ENCODE measurements at places on chromosomes 2 and 18.

DNA sequence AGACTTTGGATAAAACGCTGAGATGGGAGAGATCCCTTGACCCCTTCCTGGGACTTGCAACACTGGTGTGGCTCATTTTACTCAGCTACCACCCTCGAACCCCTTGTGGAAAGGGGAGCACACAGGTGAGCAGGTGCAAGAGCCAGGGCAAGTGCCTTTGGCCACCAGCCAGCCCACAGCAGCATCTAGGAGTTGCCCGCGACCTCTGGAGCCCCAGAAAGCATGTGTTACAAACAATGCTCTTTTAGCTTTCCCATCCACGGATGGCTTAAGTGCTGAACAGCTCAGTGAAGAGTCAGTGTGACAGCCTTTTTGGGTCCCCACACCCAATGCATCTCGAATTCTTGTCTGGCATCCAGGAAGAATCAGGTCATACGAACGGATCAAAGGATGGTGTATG, 197.8 kb downstream of the MEMO1 start:
- no peak for DNase-seq

- DNase-seq, result no peak
Observed at GRCh38 chr2:236614551-236614950, 44.9 kb downstream of the ACKR3 start.

GRCh38 chr2:195694553-195694952, 37.5 kb downstream of the SLC39A10 start:
- no peak for DNase-seq

DNA sequence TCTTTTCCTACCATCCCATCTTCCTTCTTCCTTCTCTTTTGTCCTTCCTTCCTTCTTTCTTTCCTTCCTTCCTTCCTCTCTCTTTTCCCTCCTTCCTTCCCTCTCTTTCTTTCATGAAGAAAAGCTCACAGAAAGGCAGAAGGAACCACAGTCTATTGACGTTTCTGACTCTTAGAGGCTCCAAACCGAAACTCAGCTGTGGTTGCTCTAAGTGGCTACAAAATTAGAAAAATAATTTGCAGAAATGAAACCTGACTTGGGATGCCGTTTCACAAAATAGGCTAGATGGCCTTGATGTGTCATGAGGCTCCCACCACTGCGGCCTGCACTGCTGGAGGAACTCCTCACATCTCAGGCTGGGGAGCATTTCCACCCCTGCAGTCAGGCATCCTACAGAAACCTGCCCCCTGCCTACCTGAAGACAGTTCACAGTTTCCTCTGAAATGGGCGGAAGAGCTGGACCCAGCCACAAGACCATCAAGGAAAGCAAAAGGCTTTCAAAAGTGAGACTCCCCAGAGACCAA, 165.6 kb downstream of the SMAD7 start:
- DNase-seq, result no peak

DNA sequence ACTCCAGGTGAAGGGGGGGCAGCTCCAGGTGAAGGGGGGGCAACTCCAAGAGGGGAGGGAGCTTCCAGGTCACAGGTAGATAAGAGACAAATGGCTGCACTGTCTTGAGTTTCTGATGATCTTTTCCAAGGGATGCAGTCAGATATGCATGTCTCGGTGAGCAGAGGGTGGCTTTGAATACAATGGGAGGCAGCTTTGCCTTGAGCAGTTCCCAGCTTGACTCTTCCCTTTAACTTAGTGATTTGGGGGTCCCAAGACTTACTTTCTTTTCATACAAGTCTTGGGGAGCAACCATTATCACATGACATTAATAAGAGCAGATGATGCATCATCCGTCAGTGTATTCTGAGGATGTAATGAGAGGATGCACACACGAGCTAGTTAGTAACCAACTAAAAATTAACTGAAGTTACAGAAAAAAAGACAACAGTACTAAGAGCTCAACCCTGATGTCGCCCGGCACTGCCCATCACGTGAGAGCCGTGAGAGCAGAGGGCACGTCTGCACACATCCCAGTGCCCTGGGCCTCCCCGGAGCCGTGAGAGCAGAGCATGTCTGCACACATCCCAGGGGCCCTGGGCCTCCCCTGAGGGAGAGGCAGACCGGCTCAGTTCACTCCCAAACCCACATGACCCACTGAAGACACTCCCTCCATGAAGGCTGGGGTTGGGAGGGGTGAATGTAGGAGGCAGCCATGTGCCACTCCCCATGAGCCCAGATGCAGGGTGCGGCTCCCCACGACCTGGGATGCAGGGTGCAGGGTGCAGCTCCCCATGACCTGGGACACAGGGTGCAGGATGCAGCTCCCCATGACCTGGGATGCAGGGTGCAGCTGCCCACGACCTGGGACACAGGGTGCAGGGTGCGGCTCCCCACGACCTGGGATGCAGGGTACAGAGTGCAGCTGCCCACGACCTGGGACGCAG, 39.4 kb downstream of the PXDN start:
- DNase-seq, result no peak

DNA sequence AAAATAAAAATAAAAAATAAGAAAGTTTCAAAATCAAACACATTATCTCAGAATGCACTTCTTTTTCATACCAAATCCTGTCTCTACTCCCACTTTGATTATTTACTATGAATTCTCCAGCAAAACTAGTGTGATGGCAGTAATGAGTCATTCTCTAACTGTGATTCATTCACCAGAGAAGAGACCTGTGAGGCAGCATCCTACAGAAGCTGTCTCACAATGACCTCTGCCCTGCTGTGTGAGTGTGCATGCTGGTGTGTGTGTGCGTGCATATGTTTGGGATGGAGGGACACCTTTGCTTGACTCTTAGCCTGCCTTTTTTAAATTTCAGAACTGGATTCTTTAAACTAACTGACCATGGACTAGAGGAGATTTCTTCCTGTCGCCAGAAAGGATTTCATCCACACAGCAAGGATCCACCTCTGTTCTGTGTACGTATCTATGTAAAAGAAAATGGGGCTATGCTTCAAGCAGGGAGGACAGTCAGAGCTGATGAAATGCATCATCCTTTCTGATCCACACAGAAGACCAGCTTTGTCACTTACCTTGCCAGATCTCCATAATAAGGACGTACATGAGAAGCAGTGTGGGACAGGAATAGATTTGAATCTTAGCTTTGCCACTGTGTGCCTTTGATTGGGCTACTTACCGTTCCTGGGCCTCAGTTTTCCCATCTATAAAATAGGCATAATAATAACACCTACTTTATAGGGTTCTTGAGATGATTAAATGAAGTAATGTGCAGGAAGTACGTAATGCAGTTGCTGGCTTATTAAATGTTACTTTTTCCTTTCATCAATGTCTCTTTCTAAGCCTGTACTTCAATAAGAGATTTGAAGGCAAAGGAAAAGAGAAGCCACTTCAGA, 31.2 kb downstream of the STAMBP start:
- DNase-seq, result peak; percentile 71

- no peak for DNase-seq
Observed at GRCh38 chr2:222745836-222746559, 74.5 kb downstream of the MOGAT1 start.

DNA sequence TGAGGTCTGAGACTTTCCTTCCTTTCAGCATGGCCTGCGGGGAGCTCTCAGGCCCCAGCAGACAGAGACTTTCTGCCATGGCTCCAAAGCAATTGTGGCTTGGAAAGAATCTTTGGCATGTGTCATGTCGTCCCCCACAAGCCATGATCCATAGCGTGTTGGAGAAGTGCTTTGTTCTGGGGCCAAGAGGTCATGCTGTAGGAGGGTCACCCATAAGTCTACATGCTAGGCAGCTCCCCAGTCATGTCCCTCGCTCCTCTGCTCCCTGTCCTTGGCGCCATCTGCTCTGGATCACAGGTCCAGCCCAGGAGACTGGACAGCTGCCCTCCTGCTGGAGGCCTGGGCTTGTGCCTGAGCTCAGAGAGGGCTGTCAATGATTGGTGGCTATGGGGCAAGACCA, 78.8 kb upstream of the LCLAT1 start:
- DNase-seq, result no peak

DNA sequence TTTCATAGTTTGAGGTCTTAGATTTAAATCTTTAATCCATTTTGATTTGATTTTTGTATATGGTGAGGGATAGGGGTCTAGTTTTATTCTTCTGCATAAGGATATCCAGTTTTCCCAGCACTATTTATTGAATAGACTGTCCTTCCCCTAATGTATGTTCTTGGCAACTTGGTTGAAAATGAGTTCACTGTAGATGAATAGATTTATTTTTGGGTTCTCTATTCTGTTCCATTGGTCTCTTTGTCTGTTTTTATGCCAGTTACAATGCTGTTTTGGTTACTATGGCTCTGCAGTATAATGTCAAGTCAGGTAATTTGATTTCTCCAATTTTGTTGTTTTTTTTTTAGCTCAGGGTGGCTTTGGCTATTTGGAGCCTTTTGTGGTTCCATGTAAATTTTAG, 5.9 kb downstream of the FAM171B start:
- no peak for DNase-seq

DNA sequence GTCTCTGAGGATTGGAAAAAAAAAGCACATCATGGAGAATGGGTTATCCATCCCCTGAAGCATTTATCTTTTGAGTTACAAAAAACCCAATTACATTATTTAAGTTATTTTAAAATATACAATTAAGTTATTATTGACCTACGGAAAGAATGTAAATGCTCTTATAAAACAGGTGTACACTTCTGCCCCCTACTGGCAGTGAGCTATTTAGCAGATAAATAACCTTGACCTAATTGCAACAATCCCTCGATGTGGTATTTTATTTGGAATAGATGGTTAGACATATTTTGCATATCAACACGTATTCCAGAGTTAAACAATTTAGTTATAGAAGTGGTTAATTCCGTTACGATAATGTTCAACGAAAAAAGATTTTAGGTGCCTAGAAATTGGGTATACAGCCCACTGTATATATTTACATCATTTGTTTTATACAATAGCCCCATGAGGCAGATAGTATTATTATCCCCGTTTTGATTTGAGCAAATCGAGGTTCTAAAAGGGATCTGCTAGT, 9.1 kb upstream of the DAW1 start:
- DNase-seq, result peak; percentile 79

- no peak for DNase-seq
Observed at GRCh38 chr18:7600528-7601245, 33.6 kb downstream of the PTPRM start.

- DNase-seq, result no peak
Observed at GRCh38 chr2:201280191-201281040, 20.1 kb downstream of the CASP8 start.

- DNase-seq, result no peak
Observed at GRCh38 chr2:158637357-158637756, 157.8 kb upstream of the DAPL1 start.

DNA sequence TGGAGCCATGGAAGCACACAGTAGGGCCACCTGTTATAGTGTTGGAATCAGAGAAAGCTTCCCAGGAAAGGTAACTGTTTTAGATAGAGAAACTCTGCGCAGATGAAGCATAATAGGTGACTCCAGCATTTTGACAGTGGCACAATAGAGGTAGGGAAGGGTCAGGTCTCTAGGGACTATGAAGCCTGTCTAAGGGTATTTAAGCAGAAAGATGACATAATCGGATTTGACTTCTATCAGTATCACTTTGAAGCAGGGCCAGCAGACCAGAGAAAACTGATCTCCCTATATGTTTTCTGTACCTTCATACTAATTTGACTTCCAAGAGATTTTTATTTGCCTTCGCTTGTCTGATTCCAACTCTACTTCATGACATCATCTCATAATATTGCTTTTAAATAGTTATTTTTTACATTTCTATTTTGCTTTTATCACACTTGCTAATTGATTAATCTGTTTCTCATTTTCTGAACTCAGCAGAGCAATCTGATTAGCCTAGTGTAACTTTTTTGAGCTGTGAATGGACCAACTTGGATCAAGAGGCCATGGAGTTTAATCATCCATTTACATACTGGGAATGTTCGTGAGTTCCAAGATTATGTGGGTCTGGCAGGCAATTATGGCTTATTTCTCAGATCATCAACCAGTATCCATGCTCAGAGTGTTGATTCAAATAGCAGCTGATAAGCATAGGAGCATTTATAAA, 8.4 kb upstream of the HIBCH start:
- DNase-seq, result no peak

GRCh38 chr2:174595116-174595809, 2.3 kb downstream of the WIPF1 start:
- DNase-seq, result no peak

DNA sequence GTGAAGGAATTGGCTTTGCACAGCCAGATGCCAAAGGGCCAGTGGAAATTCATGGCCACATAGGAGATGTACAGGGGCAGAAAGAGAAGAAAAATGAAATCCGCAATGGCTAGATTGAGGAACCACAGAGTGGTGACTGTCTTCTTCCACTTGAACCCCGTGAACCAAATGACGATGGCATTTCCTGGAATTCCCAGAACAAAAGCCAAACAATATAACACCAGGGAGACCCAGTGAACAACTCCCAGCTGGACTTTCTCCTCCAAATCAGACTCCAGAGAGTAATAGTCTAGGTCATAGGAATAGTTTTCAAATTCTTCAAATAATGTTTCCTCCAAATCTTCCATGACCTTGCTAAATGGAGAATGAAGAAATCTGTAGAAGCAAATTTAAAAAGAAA, 17.2 kb downstream of the EEF1B2 start:
- DNase-seq, result no peak

- DNase-seq, result no peak
Observed at GRCh38 chr2:102880731-102881130, 118.9 kb downstream of the TMEM182 start.

DNA sequence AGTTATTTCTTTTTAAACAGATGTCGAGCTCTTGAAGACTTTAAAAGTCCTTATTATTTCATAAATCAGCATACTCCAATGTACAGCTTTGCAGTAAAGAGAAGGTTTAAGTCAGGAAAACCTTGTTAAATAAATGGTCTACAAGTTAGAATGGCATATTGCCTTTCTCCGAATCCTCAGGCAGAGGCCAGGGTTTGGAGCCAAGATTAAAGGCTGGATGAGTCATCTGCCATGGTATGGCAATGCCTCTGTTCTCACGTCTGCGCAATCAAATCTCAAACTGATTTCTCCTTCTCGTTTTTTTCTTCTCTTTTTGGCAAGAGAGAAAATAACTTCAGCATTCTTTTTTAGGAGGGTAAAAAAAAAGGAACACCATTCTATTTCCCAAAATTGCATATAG, 5.6 kb upstream of the KCNJ3 start:
- no peak for DNase-seq

DNA sequence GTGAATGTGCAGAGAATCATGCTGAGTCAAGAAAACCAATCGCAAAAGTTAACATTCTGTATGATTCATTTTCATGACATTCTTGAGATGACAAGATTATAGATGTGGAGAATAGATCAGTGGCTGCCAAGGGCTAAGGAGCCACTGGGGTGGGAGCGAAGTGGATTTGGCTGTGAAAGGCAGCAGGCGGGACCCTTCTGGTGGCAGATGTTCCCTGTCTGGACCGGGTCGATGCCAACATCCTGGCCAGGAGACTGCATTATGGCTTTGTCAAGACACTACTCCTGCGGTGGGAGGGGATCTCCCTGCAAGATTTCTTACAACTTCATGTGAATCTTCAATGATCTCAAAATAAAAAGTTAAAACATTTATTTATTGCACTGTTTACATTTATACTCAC, 427.9 kb downstream of the GALR1 start:
- DNase-seq, result no peak

DNA sequence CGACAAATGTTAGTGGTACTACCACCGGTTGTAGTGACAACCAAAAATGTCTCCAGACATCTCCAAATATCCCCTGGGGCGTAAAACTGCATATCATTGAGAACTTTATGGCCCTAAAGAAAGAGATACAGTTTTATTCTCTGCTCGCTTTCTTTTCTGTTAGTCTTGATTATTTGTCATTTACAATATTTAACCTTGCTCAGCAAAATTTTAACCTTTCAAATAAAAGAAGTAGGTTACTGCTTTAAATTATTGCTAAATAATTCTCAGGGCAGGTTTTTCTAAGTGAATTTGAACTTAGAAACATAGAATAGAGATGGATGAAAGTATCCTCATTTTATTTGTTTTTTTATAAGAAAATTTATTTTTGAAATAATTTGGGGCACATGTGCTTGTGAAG, 67.9 kb downstream of the BMPR2 start:
- DNase-seq, result no peak
